ENCODE measurements at places on chromosomes 2 and 18.

DNA sequence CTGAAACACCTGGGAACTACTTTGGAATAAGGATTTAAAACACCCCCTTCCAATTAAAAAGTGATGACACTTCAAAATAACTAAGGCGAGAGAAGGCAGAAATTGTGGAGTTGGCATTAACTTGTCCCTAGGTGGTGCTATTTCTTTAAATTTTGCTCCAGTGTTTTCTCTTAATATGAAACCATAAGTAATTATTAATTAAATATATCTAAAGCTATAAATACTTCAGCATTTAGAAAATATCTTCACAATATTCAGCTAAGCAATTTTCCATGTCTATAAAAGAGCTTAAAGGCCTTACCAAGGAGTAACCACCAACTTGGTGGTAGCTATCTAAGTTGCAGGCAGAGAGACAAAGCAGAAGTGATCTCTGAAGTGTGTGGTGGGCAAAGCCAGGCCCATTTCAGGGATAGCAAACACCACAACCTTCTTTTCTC is 186.8 kb upstream of the PGAP1 start:
- DNase-seq: no peak

DNA sequence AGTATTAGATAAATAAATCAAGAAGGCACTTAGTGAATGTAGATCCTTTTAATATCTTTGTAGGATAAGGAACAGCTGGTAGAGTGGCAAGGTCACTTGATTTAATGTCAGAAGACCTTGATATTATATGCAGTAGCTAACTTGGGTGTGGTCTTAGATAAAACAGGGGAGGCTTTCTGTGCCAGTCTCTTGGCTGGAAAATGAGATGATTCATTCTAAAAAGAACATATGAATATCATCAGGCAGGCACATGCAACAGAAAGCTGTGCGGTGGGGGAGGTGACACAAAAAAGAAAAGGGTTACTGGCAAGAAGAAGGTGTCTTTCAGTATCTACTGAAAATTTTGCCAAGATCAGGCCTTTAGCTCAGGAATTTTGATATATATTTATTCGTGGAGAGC is 931.7 kb upstream of the CELF4 start:
- no peak for DNase-seq

DNA sequence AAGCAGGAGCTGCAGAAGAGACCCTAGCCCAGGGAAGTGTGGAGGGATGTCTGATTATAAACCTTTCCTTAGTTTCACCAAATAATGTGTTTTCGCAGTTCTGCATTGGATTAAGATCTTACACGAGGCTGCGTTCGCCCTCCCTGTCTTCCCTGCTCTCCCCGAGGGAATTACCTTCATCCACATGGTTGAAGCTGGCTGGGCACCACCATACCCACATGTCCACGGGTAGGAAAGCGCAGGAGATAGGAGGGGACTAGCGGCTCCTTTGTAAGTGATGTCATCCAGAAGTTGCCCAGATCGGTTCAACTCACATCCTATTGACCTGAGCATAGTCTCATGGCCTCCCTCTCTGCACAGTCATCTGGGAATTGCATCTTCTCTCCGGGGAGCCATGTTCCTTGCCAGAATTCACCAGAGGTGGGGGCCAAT is 1.1 kb downstream of the TTL start:
- no peak for DNase-seq

GRCh38 chr2:197883354-197884032 is 79.1 kb downstream of the PLCL1 start:
- no peak for DNase-seq

DNA sequence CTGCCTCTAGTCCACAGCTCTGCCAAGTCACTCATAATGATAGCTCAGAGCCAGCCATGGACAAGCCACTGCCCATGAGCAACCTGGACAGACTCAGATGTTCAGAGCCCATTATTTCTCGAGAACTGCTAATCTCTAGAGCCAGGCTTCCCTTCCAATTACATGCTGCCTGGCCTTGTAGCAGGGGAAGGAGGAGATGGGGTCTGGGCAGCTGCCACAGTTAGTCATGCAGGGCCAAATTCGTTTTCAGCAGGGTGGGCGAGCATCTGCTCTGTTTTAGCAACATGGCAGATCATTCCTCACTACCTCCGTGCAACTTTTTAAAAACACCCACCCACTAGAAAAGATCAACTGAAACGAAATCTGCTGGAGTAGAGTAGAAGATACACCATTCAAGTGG is 141.8 kb downstream of the MYO5B start:
- no peak for DNase-seq

GRCh38 chr18:49015886-49016647 is 65.3 kb upstream of the SMAD7 start:
- no peak for DNase-seq

DNA sequence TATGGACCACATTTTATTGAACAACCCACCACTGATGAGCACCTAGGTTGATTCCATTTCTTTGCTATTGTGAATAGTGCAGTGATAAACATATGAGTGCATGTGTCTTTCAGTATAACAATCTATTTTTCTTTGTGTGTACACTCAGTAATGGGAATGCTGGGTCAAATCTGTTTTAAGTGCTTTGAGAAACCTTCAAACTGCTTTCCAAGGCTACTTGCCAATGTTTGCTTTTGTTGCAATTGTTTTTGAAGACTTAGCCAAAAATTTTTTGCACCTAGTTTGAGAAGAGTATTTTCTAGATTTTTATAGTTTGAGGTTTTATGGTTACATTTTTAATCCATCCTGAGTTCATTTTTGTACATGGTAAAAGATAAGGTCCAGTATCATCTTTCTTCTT is 587.4 kb upstream of the SETBP1 start:
- DNase-seq: no peak

- DNase-seq: no peak
Observed at GRCh38 chr2:168156661-168157060, 90.7 kb downstream of the STK39 start.

DNA sequence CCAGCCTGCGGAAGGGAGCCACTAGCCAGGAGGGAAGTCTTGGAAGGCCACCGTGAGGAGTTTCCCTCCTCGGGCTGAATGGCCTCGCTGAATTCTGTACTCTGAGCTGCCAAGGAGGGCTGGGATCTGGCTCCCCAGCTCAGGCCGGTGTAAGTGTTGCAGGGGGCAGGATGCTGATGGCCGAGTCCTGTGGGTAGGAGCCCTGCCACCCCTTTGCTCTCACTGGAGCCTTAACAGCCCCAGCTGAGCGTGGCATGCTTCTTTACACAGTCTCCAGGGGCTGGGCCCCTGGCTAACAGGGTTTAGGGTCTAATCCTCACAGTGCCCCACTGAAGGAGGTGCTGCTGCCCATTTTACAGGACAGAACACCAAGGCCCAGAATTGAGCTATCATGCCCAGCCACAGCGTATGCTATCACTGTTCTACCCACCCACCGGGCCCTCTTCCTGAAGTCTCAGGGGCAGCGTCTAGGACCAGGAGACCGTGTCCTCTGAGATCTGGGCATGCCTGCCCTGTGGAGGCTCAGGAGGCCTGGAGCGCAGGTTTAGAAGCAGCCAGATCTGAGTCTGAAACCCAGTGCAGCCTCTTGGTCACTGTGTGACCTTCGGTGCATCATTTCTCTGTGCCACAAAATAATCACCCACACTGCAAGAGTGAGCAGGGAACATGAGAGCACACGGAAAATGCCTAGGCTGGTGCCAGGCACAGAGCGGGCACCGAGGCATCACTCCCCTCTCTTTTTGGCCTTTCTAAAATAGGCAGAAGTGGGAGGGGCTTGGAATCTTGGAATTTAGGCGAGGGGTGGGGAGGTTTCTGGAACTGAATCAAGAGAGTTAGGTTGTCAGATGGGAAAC is 42.9 kb downstream of the TMEM37 start:
- no peak for DNase-seq

- no peak for DNase-seq
Observed at GRCh38 chr2:177666408-177666807, 273.8 kb downstream of the AGPS start.

- no peak for DNase-seq
Observed at GRCh38 chr2:169709331-169709730, 15.1 kb downstream of the PHOSPHO2 start.
